Suprapubic skin (tissue), 4 donors: ENCODE measurements at places on chromosomes 5 and 9.

- no peak for DNase-seq
These were observed 84.7 kb upstream of the HTR4 start for GRCh38 chr5:148739023-148739422.

GRCh38 chr9:21056931-21057330 is 20.8 kb downstream of the IFNB1 start:
- no peak for DNase-seq

GRCh38 chr9:129175825-129176633 is 2.0 kb downstream of the IER5L start:
- peak; percentile 90 for DNase-seq

DNA sequence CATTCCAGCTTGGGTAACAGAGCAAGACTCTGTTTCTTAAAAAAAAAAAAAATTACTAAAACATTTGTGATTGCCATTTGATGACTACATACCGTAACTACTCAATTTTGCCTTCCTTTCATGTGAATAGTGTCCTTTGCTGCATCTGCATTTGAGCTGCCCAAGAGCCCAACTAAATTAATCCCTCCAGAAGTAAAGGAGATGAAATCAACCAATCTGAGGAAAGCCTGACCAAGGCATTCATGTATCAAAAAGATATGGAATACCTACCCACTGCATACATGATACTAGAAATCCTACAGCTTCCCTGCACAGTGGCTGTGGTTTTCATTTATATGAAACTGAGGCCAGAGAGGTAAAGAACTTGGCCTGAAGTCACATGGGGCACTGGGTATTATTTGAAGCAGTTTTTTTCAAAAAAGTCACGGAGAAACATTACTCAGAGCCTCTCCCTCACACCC is 177.5 kb downstream of the AOPEP start:
- no peak for DNase-seq

GRCh38 chr5:139486201-139486600 is 3.6 kb upstream of the STING1 start:
- DNase-seq: no peak

GRCh38 chr9:107866711-107867311 is 377.2 kb upstream of the KLF4 start:
- DNase-seq: no peak

- no peak for DNase-seq
These were observed 46.5 kb downstream of the USP20 start for GRCh38 chr9:129881547-129882324.

GRCh38 chr5:154868702-154869101 is 10.3 kb downstream of the CNOT8 start:
- no peak for DNase-seq

DNA sequence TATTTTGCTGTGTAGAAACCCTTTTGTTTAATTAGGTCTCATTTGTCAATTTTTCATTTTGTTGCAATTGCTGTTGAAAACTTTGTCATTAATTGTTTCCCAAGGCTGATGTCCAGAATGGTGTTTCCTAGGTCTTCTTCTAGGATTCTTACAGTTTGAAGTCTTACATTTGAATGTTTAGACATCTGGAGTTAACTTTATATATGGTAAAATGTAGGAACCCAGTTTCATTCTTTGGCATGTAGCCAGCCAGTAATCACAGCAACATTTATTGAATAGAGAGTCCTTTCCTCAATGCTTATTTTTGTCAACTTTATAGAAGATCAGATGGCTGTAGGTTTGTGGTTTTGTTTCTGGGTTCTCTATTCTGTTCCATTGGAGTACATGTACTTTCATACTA is 1290.8 kb upstream of the CDH9 start:
- no peak for DNase-seq

- no peak for DNase-seq
These were observed 71.8 kb downstream of the EGFLAM start for GRCh38 chr5:38330207-38330606.

- DNase-seq: no peak
These were observed 165.2 kb downstream of the TMEM38B start for GRCh38 chr9:105859428-105860091.

DNA sequence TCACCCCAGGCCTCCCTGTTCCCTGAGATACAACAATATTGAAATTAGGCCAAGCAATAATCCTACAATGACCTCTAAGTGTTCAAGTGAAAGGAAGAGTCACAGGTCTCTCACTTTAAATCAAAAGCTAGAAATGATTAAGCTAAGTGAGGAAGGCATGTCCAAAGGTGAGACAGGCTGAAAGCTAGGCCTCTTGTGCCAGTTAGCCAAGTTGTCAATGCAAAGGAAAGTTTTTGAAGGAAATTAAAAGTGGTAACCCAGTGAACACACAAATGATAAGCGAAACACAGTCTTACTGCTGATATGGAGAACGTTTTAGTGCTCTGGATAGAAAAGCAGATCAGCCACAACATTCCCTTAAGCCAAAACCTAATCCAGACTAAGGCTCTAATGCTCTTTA is 39.8 kb downstream of the PTAR1 start:
- no peak for DNase-seq

DNA sequence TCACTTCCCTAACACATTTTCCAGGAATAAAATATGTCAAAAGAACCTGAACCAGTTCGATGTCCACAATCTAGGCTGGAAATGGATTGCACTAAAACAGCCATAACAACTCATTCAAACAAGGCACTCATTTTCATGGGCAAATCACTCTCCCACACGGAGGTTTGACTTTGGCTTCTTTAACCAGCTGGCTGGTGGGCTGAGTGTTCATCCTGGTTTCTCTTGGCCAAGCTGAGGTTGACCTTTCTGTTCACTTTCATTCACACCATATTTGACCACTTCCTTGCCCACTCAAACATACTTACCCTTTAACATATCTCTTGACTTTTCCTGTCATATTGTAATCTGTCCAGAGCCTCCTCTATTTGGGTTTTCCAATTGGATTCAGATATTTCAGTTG is 5.4 kb downstream of the IL7R start:
- DNase-seq: no peak

GRCh38 chr9:2269778-2270177 is 254.6 kb downstream of the SMARCA2 start:
- DNase-seq: no peak

GRCh38 chr5:142597546-142598337 is 88.1 kb downstream of the FGF1 start:
- DNase-seq: no peak

GRCh38 chr9:128836509-128837145 is 7.0 kb upstream of the SPOUT1 start:
- DNase-seq: no peak

DNA sequence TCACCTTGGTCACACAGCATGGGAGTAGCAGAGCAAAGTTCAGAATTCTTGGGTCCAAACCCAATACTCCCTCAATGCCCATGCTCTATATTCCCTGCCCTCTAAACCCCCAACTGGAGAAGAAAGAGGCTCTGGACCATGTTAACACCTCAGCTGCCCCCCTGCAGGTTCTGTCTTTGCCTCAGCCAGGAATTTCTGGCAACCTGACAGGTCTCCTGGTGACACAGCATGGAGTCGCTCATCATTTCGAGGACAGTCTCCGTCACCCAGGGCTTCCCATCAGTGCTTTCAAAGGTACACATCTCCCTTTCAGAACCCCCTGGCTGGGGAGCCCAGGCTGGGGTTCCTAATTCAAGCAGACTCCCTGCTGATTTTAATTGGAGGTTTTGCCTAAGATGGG is 189.5 kb downstream of the BRINP1 start:
- no peak for DNase-seq

- DNase-seq: no peak
These were observed 5.4 kb upstream of the LCN15 start for GRCh38 chr9:136769710-136770191.

GRCh38 chr5:178416919-178417318 is 173.3 kb downstream of the COL23A1 start:
- DNase-seq: peak; percentile 18

GRCh38 chr9:6681957-6682501 is 36.5 kb upstream of the GLDC start:
- DNase-seq: no peak

DNA sequence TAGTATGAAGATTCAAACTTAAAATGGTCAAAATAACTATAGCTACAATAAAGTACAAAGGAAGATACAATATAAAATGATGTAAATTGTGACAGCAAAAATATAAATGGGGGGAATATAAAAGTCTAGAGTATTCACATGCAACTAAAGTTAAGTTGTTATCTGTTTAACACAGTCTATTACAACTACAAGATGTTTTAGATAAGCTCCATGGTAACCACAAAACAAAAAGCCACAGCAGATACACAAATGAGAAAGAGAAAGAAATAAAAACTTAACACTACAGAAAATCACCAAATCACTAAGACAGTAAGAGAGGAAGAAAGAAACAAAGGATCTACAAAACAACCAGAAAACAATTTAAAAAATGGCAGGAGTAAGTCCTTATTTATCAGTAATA is 17.0 kb upstream of the SH3TC2 start:
- no peak for DNase-seq

DNA sequence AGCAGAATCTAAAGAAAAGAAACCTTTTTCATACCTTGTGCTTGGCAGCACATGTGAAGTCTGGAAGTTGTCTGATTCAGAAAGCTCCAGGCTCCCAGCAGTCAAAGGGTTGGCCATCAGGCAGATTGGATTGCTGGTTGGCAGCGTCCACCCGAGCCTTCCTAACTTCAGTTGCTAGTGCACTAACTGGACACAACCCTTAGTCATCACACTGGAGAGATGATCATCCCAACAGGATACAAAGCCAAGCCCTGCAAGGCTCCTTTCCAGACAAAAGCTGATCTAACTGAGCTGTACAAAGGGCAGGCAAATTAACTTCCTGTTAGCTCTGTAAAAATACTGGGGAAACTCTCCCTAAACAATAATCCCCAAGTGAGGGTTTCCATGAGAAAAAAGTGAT is 185.6 kb downstream of the SNX18 start:
- DNase-seq: no peak

DNA sequence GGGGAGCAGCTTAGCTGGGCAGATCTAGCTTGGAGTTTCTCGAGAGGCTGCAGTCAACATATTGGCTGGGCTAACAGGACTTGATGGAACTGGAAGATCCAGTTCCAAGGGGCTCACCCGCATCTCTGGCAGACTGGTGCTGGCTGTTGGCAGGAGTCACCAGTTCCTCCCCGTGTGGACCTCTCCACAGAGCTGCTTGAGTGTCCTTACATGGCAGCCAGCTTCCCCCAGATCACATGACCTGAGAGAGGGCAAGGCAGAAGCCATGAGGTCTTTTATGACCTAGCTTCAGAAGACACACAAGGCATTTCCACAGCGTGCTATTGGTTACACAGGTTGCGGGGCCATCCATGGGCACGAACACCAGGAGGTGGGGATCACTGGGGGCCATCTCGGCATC is 26.4 kb upstream of the RXRA start:
- no peak for DNase-seq

DNA sequence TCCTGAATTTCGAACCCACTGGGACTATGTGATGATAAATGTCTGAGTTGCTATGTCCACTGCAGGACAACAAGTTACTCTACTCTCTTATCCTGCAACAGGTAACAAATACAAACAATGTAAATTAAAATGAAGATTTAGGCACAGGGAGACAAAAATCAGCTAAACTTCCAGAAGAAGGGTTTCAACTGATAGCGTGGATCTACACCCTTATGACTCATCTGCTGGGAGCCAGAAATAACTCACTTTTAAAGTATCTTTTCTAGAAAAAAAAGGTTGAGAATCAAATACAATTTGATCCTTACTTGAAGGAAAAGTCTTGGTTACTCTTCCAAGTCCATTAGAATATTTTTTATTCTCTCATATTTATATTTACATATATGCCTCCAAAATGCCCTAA is 21.4 kb downstream of the PJA2 start:
- DNase-seq: no peak

DNA sequence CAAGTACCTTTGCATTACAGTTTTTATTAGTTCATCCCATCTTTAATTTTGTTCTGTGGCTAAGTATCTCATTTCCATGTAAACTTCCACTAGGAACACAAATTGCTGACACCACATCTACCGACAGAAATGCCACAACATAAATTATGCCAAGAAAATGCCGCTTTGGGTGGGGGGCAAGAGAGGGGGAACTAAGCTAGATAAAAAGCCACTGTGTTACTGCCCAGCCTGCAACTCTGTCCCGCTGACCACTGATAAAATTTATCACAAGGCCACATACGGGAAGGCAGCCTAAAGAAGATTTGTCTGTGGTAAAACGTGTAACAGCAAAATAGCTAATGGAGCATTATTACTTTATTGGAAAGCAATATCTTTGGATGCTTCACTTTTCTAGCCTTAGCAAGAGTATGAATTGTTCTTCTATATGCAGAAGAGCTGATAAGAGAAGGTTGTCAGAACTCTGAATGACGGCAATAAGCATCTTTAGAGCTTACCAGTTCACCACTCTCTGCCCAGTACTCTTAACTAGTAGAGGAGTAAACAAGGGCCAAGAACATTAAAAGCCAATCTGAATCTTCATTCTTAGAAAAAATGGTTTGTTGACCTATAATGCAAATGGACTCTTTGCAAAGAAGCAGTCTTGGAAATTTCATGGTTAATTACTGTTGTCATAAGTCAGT is 172.2 kb upstream of the MEF2C start:
- DNase-seq: no peak

GRCh38 chr9:128294142-128294541 is 18.1 kb downstream of the SWI5 start:
- no peak for DNase-seq
